ENCODE measurements at places on chromosomes 4 and X.

- DNase-seq = no peak
These were observed 365.0 kb downstream of the PPP3CA start for GRCh38 chr4:100982345-100982744.

- no peak for DNase-seq
These were observed 443.6 kb downstream of the IL15 start for GRCh38 chr4:142079959-142080358.

DNA sequence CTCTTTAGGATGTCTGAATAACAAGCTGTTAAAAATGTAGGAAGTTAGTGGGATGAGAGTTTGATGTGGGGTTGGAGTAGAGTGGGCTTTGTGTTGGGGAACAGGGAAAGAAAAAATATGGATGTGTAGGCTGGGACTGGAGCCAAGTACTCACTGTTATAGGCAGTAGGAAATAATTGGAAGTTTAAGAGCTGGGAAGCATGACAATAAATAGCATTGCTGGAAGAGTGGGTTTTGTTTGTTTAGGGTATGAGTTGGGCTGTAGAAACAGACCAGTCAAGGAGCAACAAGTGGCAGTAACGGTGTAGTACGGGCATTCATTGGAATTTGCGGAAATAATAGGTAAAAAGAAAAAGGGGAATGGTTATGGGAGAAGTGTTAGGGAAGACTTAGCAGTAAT is 81.6 kb downstream of the KDM6A start:
- no peak for DNase-seq

GRCh38 chrX:73765776-73766430 is 202.9 kb downstream of the CHIC1 start:
- no peak for DNase-seq

GRCh38 chrX:44958480-44958879 is 85.5 kb downstream of the KDM6A start:
- no peak for DNase-seq
